GM20000 (cell line): ENCODE measurements at places on chromosomes 5 and 9.

DNA sequence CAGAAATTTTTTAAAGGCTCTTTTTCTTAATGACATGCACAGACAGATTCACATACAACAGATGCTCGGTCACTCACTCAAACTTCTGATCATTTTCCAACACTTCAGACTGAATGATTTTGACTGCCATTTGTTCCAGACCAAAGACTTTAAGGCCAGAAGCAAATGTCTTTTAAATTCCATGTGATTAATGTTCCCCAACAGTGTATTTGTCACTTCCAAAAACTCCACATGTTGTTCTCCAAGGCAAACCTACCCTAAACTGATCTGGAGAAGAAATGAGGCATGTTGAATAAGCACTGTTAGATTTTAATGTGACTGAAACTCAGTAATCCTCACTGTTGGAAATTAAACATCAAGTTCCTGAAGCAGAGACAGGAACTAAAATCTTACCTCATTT, 366.7 kb downstream of the GABRG2 start:
- no peak for DNase-seq

- DNase-seq, result no peak
Observed at GRCh38 chr9:7265181-7265580, 507.4 kb downstream of the KDM4C start.

DNA sequence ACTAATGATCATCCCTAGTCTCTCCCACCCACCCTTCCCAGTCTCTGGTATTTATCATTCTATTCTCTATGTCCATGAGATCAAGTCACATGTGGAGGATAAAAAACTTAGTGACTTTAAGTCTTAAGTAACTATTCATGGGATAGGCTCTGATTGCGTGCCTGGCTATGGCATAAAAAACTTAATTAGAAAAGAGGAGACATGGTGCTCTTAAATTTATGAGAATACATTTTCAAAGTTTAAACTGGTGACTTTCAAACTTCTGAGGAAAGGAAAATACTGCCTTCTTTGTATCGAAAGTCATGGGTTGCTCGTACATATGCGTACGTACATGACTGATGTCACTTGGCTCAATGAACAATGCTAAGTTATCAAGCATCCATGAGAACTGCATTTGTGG, 18.2 kb upstream of the TYRP1 start:
- no peak for DNase-seq

GRCh38 chr5:65102371-65102975, 333.7 kb downstream of the CWC27 start:
- no peak for DNase-seq

- DNase-seq, result no peak
Observed at GRCh38 chr5:66230551-66230950, 86.5 kb downstream of the SREK1 start.

- DNase-seq, result no peak
Observed at GRCh38 chr5:112784726-112785125, 47.0 kb downstream of the APC start.

- DNase-seq, result no peak
Observed at GRCh38 chr9:28001096-28001495, 427.8 kb upstream of the C9orf72 start.

GRCh38 chr9:115195912-115196311, 78.0 kb upstream of the TNC start:
- no peak for DNase-seq

- DNase-seq, result no peak
Observed at GRCh38 chr9:81596679-81597418, 92.5 kb downstream of the TLE1 start.

DNA sequence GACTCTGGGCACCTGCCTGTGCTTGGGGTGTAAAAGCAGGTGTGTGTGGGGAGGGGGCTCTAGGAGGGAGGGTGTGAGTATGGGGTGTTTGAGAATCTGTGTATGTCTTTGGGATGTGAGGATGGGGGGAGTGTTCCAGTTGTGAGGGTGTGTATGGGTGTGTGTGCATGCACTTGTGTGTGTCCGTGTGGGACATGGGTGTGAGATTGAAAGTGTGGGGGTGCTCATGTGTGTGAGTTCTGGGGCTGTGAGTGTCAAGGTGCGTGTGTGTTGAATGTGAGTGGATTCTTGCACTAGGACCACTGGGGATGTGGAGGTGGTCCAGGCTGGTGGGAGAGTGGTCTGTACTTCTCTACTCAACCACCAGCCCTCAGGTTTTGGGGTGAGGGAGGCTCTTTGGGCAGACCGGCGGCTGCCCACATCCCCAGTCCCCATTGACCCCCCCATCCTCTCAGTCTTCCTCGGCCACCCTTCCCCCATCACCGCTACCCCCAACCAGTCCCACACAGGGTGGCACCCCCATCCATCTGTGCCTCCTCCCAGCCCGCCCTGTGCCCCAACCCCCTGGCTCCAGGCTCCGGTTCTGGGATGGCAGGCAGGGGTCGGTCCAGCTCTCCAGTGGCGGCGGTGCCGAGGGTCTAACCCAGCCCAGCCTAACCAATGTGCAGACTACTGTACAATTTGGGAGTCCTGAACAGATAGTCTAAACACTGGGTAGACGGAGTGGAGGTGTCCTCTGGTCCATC, 31.5 kb downstream of the GOLGA2 start:
- no peak for DNase-seq
